ENCODE measurements at places on chromosomes 1 and 21.
A peak's percentile ranks its signal among the peaks of the same experiment; 100 is the strongest.

DNA sequence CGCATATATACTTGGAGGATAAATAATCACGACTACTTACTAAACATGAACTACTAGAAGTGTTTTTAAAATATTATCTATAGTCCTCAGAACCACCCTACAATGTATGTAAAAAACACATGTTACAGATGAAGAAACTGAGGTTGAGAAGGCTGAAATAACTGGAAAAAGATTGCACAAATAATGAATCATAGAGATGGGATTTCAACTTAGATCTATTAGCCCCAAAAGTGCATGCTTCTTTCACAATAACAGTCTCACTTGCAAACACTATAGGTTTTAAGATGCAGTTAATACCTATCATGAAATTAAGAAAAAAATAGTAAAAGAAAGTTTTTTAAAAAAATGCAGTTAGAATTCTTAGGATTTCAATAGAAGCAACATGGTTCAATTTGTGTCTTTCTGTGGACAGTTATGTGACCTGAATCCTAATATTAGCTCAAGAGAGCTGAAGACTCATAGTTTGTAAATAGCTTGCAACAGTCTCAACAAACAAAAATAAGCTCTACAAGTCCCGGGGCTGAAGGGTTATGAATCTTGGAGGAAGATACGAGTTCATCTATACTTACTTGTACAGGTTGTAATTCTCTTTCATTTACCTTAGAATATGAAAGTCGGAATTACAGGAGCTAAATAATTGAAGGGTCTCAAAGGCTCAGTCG lies 58.6 kb upstream of the NTPCR start:
- no peak for DNase-seq

DNA sequence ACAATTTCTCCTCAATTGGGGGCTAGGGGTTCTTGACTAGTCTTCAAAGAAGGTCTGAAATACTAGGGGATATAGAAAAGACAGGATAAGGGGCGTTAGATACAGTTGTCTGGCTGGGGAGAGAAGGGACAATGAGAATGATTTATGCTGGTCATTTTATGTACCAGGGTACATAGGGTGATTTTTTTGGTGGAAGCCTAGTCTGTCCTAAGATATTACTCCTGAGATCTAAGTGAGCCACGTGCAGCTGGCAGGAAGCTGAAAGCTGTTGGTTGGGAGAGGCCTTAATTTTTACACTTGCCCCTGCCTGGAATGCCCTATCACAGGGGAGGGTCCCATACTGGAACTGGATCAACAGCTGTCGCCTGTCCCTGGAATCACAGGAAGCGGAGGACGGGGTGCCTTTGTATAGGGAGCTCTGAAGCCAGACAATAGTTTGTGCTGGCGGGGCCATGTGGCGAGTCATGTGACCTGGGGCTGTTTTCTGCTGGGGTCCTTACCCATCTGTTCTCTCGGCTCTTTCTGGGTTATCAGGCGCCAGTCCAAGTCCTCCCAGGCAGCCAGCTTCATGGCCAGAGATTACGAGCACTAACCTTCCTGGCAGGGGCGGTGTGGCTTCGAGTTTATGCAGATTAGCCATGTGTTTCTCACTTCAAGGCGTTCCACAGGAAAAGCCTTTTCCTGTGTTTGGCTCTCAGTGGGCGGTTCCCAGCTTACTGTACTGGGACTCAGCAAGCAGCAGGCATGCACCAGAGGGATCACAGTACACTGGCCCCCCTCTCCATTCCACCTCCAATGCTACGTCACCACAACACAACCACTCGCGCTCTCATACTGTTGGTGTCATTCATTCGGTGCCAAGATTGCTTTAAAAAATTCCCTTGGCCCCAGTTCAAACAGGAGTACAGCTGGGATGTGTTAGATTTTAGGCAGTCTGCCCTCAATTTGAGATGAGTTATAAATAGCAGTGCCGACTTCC lies 27.5 kb downstream of the ARID1A start:
- DNase-seq, result peak; percentile 15

DNA sequence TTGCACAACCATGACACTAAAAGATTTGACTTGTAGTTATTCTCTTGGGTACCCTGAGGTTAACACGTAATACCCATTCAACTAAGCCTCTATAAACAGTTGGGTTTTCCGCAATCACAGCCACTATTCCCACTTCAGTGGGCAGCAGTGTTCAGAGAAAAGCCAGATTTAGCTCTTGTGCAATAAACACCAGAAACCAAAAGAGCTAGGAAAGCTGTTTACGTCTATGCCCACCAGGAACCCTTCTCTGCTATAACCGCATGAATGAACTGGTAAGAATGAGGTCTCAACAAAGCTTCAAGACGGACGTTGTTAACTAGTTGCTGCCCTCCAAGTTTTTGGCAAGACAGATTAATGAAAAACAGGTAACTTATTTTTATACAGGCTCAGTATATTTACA lies 101.3 kb downstream of the SLC45A1 start:
- no peak for DNase-seq

DNA sequence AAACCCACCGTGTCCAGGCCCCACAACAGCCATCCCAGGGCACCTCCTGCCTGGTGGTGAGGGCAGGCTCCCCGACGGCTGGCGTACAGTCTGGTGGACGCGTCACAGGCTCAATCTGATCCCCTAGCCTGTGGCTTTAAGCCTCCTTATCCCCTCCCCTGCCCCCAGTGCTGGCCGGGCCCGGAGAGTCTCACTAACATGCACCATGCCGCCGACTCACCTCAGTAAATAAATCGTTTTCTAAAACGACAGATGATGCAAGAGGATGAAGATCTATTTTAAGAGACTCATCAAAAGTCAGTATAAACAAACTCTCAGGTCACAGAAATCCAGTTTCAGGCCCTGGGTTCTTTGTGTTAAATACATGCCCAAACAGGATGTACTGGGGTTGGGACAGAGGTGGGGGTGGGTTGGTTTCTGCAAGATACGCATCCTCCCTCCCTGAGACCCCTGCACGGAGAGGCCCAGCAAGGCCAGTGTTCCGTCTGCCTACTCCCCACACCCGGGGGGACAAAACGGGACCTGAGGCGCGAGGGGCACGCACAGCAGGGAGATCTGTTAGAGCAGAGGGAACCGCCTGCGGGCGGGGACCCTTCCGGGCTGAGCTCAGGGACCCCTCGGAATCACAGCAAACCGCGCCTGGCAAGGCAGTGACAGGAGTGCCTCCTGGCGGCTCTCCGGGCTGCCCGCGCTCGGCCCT lies 3.1 kb downstream of the PANK4 start:
- DNase-seq, result no peak

GRCh38 chr21:26159869-26160268 lies 10.7 kb downstream of the APP start:
- DNase-seq, result no peak

- no peak for DNase-seq
These were observed 697 bp downstream of the SLC22A15 start for GRCh38 chr1:115976921-115977498.

- no peak for DNase-seq
These were observed 93.1 kb downstream of the HHIPL2 start for GRCh38 chr1:222454782-222455181.

All from activated CD4-positive, alpha-beta T cell treated with anti-CD3 and anti-CD28 coated beads, Interleukin-2, amount 50 U/mL, for 4 hours (primary cell).